Tibial nerve (tissue), 4 donors: ENCODE measurements at places on chromosomes 6 and 20. TPM values are rescaled to one million over a fixed set of nuclear protein-coding genes. Genes with fewer than 3 reads are reported as not detected.

Gene XKR7
- not detected for total RNA-seq

Gene SERPINB1
- total RNA-seq: 21.3 TPM

Gene DUSP15
- total RNA-seq: 39.8 TPM

Gene TGM3
- total RNA-seq: not detected

Gene GINS1
- 0.21 TPM for total RNA-seq

Gene SALL4
- total RNA-seq: 0.66 TPM

Gene DEFB124
- not detected for total RNA-seq

Gene CUL9
- 47.9 TPM for total RNA-seq

Gene COL19A1
- total RNA-seq: not detected

Gene SRSF3
- 185 TPM for total RNA-seq

Gene KIAA0408
- total RNA-seq: 16.5 TPM

Gene PNRC1
- total RNA-seq: 249 TPM

Gene SYNE1
- 163 TPM for total RNA-seq

Gene MAPK13
- total RNA-seq: 10.5 TPM

Gene EYA4
- 1.9 TPM for total RNA-seq

Gene ENPP1
- total RNA-seq: 22.8 TPM

Gene OLIG3
- not detected for total RNA-seq

Gene MLN
- total RNA-seq: not detected

Gene SLC17A3
- not detected for total RNA-seq

Gene BHLHE23
- total RNA-seq: not detected

Gene EFCAB8
- total RNA-seq: 0.87 TPM

Gene SDCBP2
- 4.2 TPM for total RNA-seq

Gene AAR2
- 28.5 TPM for total RNA-seq

Gene CST2
- not detected for total RNA-seq

Gene OR5V1
- total RNA-seq: not detected

Gene OOEP
- not detected for total RNA-seq

Gene YTHDF1
- total RNA-seq: 22.2 TPM

Gene UST
- total RNA-seq: 36.5 TPM

Gene PTCRA
- not detected for total RNA-seq

Gene GPR63
- total RNA-seq: 1.3 TPM

Gene OR2J3
- total RNA-seq: not detected

Gene SLC17A9
- 13.5 TPM for total RNA-seq

Gene PROKR2
- total RNA-seq: not detected

Gene GGTLC1
- not detected for total RNA-seq

Gene TLDC2
- total RNA-seq: not detected

Gene MMS22L
- total RNA-seq: 10.9 TPM
